NCI-H1092 treated with DMSO at 0.1 percent for 48 hours (cell line): ENCODE measurements at places on chromosomes 5 and 9.

- no peak for DNase-seq
Measured at GRCh38 chr5:82619097-82619496, 340.9 kb upstream of the RPS23 start.

- DNase-seq = no peak
Measured at GRCh38 chr9:117414906-117415331, at the start of gene ASTN2. ASTN2 (minus strand) TSS chr9:117415057; CDS start chr9:117414938, 119 bp downstream.

GRCh38 chr5:164532235-164532900 is 1026.9 kb downstream of the MAT2B start:
- no peak for DNase-seq

DNA sequence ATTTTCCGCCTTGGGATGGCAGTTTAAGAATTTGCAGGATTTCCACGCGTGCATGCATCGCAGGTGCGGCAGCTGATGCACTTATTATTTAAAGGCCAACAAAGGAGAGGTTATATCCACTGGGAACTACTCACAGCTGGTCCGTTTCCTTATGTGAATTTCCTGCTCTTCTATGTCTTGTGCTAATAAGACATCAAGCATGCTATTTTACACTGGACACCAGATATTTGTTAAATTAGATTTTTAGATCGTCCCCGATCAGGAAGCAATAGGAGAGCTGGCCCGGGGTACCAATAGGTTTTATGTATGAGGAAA is 476 bp upstream of the DTWD2 start:
- DNase-seq = peak; percentile 25

GRCh38 chr5:132407970-132408369 is 38.5 kb downstream of the SLC22A5 start:
- no peak for DNase-seq

GRCh38 chr9:27377147-27377807 is 80.3 kb upstream of the EQTN start:
- DNase-seq = no peak

DNA sequence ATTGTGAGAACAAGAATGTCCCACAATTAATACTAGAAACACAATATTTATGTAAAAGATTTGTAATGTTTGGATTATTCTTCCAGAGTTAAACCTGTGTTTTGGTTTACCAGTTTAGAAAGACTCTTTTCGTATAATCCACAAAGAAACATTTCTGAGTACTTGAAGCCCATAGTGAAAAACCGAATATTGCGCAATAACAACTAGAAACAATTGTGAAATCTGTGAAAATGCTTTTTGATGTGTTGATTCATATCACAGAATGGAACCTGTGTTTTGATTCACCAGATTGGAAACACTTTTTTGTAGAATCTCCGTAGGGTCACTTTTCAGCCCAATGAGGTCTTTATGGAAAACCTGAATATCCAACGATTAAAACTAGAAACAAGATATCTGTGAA is 386.2 kb downstream of the PRDM9 start:
- DNase-seq = no peak

GRCh38 chr5:112583166-112583565 is 154.5 kb upstream of the APC start:
- DNase-seq = peak; percentile 6

DNA sequence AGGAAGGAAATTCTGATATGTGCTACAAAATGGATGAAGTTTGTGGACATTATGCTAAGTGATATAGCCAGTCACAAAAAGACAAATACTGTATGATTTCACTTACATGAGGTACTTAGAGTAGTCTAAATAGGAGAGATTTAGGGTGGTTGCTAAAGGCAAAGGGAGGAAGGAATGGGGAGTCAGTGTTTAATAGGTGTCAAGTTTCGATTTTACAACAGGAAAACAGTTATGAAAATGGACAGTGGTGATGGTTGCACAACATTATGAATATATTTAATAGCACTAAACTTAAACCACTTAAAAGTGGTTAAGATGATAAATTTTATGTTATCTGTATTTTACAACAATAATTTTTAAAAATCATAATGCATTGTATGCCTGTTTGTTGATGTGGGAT is 40.4 kb upstream of the ECM2 start:
- no peak for DNase-seq

DNA sequence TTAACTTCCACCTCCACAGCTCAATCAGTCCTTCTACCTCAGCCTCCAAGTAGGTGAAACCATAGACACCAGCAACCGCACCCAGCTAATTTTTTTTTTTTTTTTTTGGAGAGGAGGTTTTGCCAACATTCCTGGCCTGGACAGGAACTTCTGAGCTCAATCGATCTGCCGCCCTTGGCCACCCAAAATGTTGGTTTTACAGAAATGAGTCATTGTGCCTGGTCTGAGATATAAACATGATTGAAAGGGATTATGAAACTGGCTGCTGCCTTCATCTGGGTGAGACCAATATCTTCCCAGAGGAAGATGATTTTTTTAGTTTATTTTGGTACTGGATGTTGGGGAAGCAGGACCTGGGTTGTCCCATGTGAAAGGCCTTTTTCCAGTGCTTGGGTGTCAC is 9.2 kb downstream of the TAF11L12 start:
- DNase-seq = no peak
